Transverse colon (tissue), 4 donors: ENCODE measurements at places on chromosomes 4 and X. TPM values are rescaled to one million over a fixed set of nuclear protein-coding genes. Genes with fewer than 3 reads are reported as not detected.
A peak's percentile ranks its signal among the peaks of the same experiment; 100 is the strongest.

DNA sequence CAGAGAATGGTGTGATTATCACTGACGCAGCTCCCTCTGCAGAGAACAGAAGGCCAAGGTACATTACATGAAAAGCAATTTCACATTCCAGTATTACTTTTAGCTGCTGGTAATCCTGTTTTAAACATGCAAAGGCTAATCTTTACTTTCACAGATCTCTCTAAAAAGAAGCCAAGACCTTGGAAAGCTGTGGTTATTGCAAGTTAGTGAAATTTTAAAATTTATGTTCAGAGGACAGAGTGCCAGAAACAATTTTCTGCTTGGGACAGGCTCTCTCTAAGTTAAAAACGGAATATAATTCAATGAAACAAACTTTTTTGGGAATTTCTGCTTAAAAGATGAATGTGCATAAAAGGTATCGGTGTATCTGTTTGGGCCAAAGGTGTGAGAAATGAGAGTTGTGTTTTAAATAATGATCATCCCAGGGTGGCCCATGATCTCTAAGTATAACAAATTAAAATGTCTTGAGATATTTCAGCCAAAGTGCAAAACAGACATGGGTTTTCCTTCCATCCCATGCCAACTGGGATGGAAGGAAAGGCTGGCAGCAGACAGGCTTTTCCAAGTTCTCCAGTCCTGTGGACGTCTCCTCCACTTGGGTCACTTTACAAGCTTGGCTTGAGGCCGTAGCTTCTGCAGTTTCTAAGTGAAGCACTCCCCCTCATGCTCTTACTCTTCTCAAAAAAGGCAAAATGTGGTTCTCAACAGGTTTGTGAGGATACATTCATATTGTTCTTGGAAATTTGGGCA lies 118.0 kb downstream of the DRD5 start:
- H3K36me3 ChIP-seq, result no peaks in the 10 kb centered on the region
- H3K27me3 ChIP-seq, result no peaks in the 10 kb centered on the region
- DNase-seq, result no peak
- no peaks in the 10 kb centered on the region for H3K4me1 ChIP-seq
- H3K4me3 ChIP-seq, result no peak overlapping the region
- H3K27ac ChIP-seq, result no peak overlapping the region

DNA sequence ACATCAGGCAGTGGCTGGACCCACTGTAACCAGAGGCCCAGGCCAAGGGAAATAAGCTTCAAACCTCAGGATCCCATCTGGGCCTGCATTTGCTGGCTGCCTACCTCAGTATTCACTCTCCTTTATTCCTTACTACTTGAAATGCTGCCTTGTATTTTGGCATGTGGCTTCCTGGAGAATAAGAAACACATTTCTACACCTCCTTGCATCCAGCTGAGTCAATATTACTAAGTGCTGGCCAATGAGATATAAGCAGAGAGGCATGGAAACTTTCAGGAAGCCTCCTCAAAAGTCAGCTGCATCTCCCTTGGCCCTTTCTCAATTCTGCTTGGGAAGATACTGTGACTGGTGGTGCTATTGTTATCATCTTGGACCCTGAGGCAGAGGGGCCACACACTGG lies 59.8 kb upstream of the RELL1 start:
- H3K4me3 ChIP-seq, result no peak overlapping the region
- no peak for DNase-seq
- H3K27ac ChIP-seq, result no peak overlapping the region

GRCh38 chrX:13277539-13277938 lies 42.3 kb downstream of the ATXN3L start:
- no peak overlapping the region for H3K27ac ChIP-seq
- no peaks in the 10 kb centered on the region for H3K4me1 ChIP-seq
- no peak overlapping the region for H3K4me3 ChIP-seq
- no peak for DNase-seq
- no peaks in the 10 kb centered on the region for H3K36me3 ChIP-seq

DNA sequence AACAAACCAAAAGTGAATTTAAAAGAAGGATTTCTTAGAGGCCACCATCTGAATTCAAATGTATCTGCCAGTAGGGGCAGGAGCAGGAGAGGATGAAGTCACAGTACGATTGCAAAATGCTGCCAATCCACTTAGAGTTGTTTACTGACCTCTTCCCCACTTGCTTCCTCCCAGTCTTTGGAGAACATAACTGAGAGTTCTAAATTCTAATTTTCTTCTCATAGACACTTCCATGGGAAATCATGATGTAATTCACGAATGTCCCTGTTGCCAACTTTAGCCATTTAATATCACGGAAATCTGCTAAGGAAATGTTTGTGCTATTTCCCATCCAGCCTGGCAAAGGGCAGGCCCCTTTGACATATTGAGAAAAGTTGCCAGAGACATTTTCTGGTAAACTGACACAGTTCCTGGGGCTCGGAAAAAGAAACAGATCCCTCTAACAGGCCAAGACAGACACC lies 33.6 kb upstream of the NOCT start:
- peak overlapping the region; percentile 64 for H3K27ac ChIP-seq
- H3K27me3 ChIP-seq, result no peaks in the 10 kb centered on the region
- no peaks in the 10 kb centered on the region for H3K36me3 ChIP-seq
- H3K4me3 ChIP-seq, result no peak overlapping the region
- DNase-seq, result peak; percentile 13
- H3K4me1 ChIP-seq, result no peaks in the 10 kb centered on the region

DNA sequence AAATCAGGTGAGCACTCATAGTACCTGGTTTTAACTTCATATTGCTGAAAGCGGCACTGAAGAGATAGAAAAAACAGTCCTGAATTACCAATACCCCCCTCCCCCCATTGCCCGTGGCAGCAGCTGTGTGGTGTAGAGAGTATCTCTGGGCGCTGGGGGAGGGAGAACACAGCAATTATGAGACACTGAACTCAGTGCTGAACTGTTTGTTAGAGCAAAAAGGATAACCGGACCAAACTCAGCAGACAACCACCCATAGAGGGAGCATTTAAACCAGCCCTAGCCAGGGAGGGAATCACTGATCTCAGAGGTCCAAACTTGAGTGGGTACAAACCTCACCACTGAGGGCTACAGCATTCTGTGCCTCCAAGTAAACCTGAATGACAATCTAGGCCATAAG lies 457.4 kb upstream of the TEX13C start:
- no peaks in the 10 kb centered on the region for H3K4me1 ChIP-seq
- no peaks in the 10 kb centered on the region for H3K36me3 ChIP-seq
- DNase-seq, result no peak
- no peak overlapping the region for H3K27ac ChIP-seq
- no peaks in the 10 kb centered on the region for H3K27me3 ChIP-seq
- H3K4me3 ChIP-seq, result no peak overlapping the region

DNA sequence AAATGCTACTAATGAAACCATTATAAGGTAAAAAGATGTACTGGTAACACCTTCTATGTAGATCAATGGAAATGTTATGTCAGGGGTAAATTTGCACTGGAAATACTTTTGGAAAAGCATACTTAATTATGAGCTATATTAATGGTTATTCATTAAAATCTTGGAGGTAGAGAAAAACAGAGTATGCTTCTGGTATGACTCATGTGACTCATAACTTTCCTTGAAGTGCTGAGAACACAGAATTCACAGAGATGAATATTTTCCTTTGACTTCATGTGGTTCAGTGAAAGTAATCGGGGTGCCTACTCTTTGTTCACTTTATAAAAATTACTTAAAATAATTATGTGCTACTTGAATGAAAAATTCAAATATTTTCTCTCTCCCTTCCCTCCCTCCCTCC lies 254.2 kb downstream of the KCTD8 start:
- no peaks in the 10 kb centered on the region for H3K4me1 ChIP-seq
- no peaks in the 10 kb centered on the region for H3K27me3 ChIP-seq
- no peak overlapping the region for H3K4me3 ChIP-seq
- no peak overlapping the region for H3K27ac ChIP-seq
- DNase-seq, result no peak
- no peaks in the 10 kb centered on the region for H3K36me3 ChIP-seq

GRCh38 chr4:107379054-107379869 lies 340.8 kb downstream of the PAPSS1 start:
- H3K4me3 ChIP-seq, result no peak overlapping the region
- no peaks in the 10 kb centered on the region for H3K27me3 ChIP-seq

Gene CSN1S1
- total RNA-seq, result not detected

Gene OPN1MW2
- total RNA-seq, result not detected

Gene RBMXL3
- not detected for total RNA-seq

Gene IL13RA2
- not detected for total RNA-seq
